Dermis lymphatic vessel endothelial cell (primary cell): ENCODE measurements at places on chromosomes 2 and 18. TPM values are rescaled to one million over a fixed set of nuclear protein-coding genes. Genes with fewer than 3 reads are reported as not detected.

Gene LOXHD1
- 0.11 and 0.26 TPM in 2 replicates for total RNA-seq

Gene PSMD14
- total RNA-seq = 54.4 and 59.1 TPM in 2 replicates

Gene NPAS2
- total RNA-seq = 3.3 and 5.4 TPM in 2 replicates

Gene CNGA3
- total RNA-seq = not detected in 2 replicates

Gene GPR45
- total RNA-seq = not detected in 2 replicates

Gene MC5R
- not detected in 2 replicates for total RNA-seq

Gene NFU1
- 40.9 and 44.3 TPM in 2 replicates for total RNA-seq

Gene ASB3
- 26.4 and 38.9 TPM in 2 replicates for total RNA-seq

Gene TXNDC2
- not detected in 2 replicates for total RNA-seq

Gene ANKRD30BL
- total RNA-seq = not detected in 2 replicates

Gene PSME4
- total RNA-seq = 31.1 and 42.5 TPM in 2 replicates

Gene SLC4A3
- under 0.01 and 0.26 TPM in 2 replicates for total RNA-seq

Gene TSPYL6
- total RNA-seq = not detected in 2 replicates

Gene HADHB
- 135 and 163 TPM in 2 replicates for total RNA-seq

Gene CYP27C1
- 0.11 TPM in 1 of 2 replicates, not detected in the other for total RNA-seq

Gene SERPINB4
- total RNA-seq = not detected in 2 replicates

Gene NIF3L1
- 12.0 and 12.3 TPM in 2 replicates for total RNA-seq

Gene CXCR1
- not detected in 2 replicates for total RNA-seq

Gene MYO3B
- under 0.01 TPM in 2 replicates for total RNA-seq

Gene LIMS1
- total RNA-seq = 410 and 441 TPM in 2 replicates

Gene MRPL19
- 31.4 and 33.7 TPM in 2 replicates for total RNA-seq

Gene DNAH6
- under 0.01 and 0.09 TPM in 2 replicates for total RNA-seq

Gene ZNF521
- 139 and 149 TPM in 2 replicates for total RNA-seq

Gene TCF7L1
- 4.3 and 5.2 TPM in 2 replicates for total RNA-seq

Gene MLPH
- 0.52 and 3.3 TPM in 2 replicates for total RNA-seq
